ENCODE measurements at places on chromosomes 2 and 18.

- DNase-seq: no peak
These were observed 99.9 kb downstream of the USP34 start for GRCh38 chr2:61371027-61371426.

GRCh38 chr2:457792-458424, 170.0 kb upstream of the ALKAL2 start:
- no peak for DNase-seq

DNA sequence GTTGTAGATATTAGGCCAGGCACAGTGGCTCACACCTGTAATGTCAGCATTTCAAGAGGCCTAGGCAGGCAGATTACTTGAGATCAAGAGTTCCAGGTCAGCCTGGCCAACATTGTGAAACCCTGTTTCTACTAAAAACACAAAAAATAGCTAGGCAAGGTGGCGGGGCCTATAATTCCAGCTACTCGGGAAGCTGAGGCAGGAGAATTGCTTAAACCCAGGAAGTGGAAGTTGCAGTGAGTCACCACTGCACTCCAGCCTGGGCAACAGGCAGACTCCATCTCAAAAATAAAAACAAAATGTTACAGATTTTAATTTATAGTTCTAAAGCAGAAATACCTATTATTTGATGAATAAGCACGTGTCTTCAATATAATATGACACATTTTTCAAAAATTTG, 65.6 kb upstream of the UBXN4 start:
- DNase-seq: no peak

- DNase-seq: no peak
These were observed 122.6 kb upstream of the XPO1 start for GRCh38 chr2:61660511-61661388.

GRCh38 chr2:154698721-154699574, 453 bp downstream of the KCNJ3 start:
- DNase-seq: no peak

DNA sequence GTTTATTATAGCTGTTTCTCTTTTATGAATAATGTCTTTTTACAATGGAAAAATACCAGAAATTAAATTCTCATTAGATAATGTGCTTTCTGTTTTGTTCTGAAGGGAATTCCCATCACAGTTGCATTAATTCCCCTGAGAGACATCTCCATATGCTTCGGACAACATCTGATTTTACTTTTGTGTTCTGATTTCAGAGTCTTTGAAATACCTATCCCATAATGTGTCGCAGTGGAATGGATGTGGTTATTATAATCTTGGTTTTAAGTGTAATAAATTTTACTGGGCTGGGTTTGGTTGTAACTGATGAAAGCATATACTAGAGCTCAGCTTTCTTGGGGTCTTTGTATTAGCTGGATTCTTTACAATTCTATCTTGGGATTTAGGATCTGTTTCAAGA, 12.5 kb downstream of the SPTBN1 start:
- no peak for DNase-seq

DNA sequence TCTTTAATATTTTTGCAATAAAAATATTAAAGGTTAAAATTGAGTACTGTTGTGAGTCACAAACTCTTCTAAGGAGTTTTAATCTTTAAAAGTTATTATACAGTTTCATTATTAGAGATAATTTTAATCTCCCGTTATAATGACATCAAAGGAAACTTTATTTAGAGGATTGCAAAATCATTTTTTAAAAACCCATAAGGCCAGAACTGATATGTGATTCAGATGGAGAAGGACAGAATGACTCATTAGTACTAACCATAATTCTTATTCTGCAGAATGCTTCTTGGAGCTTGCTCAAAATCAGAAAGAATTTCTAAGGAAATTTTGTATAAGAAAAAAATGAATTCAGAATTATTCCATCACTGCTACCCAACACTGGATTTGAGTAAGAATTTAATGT, 12.5 kb upstream of the HNRNPLL start:
- no peak for DNase-seq

GRCh38 chr2:51722311-51722710, 690.4 kb upstream of the NRXN1 start:
- no peak for DNase-seq

DNA sequence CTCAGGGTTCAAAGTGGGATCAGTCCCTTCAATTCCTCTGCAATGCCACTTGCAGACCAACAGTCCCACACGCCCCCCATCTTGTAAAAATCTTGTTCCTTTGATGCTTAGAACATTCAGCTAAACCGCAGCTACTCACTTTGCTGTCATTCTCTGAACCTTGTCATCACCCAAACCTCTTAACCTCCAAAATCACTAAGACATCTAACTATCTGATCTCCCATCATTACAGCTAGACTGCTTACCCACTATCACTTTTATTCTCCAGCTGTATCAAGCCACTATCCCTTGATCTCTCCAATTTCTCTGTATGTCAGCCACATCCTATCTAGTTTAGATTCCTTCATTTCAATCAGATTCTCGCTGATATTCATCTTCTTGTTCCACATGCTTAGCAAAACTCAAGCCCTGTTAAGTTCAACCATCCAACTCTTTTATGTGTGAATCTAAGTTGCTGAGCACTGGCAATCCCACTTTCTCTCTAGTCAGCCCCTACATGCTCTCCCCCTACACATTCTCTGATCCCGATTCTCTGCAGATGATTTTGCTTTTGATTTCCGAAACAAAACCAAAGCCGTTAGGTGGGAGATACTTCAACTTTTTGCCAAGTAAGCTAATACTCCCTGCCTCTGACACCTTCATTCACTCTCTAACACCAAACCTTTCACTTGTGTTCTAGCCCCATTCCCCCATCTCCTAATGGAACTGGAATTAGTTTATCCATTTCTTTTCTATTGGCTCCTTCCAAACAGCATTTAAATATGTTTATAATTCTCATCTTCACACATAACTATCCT, 4.6 kb downstream of the GTF3C2 start:
- no peak for DNase-seq

DNA sequence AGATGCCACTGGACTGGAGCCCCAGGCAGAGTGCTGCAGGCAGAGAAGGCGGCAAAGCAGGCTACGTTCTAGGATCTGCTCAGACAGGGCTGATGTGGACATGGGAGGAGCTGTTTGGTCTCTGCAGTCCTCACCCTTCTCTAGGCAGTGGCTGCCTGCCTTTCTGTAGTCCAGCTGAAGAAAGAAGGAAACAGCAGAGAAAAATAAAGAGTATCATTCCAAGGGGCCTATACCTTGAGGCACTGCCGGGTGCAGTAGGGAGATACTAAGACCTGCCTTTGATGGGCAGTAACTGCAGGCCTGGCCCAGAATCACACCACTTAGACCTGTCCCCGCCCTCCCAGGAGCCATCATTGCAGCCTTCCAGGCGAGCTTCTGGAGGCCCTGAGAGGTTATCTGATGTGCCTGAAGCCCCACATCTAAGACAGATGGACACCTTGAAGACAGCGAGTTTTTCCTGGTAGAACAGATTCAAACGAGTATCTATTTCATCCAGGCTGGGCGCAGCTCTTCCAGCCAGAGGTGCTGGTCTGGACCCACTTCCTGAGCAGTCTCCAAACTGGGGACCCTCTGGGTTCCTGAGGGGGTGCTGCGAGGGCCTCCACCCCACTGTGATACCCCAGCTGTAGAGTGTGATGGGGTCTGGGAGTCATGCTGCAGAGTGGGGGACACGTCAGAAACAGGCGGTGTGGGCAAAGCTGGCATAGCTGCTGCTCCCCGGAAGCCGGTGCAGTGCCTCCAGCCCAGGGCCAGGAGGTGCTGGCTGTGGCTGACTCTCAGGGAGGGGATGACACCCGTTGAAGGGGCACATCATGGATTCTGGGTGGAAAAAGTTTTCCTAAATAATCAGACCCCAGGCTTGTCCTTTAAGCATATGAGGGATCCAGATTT, 87.3 kb upstream of the OTOS start:
- no peak for DNase-seq

GRCh38 chr2:120262150-120262549, 9.5 kb downstream of the RALB start:
- DNase-seq: no peak

DNA sequence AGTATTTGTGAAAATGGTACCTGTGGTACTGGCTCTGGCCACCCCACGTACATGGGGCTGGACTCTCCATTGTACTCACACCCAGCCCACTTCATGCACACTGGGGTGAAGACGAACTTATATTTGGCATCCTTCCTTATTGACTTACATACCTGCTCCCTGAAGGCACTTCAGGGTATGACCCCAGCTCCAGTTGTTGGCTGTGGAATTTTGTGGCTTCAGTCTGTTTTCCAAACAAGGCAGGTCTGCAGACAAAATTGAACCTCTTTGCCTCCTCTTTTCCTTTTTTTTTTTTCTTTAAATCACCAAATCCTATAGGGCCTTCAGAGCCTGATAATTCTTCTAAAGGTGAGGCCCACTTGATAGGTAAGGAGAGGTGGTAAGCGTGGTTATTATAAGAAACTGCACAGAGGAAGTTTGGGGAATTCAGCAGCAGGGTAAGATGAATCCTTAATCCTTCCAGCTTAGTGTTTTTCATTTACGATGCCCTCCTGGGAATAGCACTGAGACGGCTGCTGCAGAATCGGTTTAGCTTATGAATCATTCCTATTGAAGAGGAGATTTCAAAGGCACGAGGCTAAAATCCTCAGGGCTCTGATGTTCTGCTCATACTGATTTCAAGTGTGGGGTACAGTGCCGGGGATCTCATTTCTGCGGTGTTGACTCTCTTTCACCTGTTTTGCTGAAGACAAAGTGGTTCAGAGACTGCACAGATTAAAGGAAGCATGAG, 55.2 kb downstream of the KIF5C start:
- DNase-seq: no peak

- DNase-seq: no peak
These were observed 9.0 kb downstream of the SNORC start for GRCh38 chr2:232878855-232879617.

DNA sequence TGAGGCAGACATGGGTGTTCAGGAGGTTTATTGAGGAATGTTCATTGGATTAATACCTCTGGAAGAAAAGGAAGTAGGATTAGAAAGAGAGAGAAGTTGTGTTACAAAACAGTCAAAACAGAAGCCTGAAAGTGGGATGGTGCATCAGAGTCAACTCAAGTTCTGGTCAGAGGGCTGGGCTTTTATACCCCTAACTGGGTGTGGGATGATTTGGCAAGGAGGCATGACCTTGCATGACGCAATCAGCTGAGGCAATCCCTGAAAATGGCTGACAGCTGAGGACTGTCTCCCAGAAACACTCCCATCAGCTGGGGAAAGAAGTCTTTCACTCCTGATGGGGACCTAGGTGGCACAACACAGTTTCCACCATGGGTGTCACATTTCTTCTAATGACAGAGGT, 818.2 kb downstream of the SATB2 start:
- no peak for DNase-seq

- DNase-seq: no peak
These were observed 41.0 kb upstream of the GPR17 start for GRCh38 chr2:127604986-127605385.

- DNase-seq: no peak
These were observed 60.5 kb downstream of the BAZ2B start for GRCh38 chr2:159555651-159556392.

DNA sequence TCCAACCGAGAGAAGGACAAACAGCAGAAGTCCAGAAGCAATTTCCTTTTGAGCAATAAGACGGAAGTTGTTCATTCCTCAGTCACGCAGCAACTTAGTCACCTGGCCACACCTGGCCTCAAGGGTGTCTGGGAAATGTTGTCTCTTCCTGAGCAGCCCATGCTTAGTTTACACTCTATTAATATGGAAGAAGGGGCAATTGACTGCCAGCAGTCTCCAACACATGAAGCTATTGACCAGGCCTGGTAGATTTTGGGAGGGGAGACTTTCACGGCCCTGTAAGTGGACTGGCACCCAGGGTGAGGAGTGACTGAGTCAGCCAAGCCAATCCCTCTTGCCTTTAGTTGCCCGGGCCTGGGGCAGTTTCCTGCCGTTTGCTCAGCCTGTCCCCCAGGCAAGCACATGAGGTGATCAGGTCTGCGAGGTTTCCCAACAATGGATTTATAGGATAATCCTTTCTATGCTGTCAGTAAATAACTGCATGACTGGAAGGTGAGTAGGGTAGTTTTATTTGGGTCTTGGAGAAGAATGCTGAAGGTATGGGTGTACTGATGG, 43.8 kb upstream of the PPP4R1 start:
- DNase-seq: no peak

GRCh38 chr2:49033394-49034185, 120.7 kb downstream of the FSHR start:
- no peak for DNase-seq

GRCh38 chr2:43507137-43507536, 88.7 kb downstream of the THADA start:
- DNase-seq: no peak

- no peak for DNase-seq
These were observed 6.6 kb upstream of the ASAP2 start for GRCh38 chr2:9199716-9200632.

GRCh38 chr2:85353876-85354285, 447 bp downstream of the RETSAT start:
- DNase-seq: no peak

- DNase-seq: no peak
These were observed 127.4 kb downstream of the PLCL1 start for GRCh38 chr2:197931661-197932312.

- no peak for DNase-seq
These were observed 43.4 kb upstream of the ANKRD62 start for GRCh38 chr18:12049978-12050811.

GRCh38 chr2:214451516-214452275, 40.8 kb downstream of the VWC2L start:
- DNase-seq: no peak

DNA sequence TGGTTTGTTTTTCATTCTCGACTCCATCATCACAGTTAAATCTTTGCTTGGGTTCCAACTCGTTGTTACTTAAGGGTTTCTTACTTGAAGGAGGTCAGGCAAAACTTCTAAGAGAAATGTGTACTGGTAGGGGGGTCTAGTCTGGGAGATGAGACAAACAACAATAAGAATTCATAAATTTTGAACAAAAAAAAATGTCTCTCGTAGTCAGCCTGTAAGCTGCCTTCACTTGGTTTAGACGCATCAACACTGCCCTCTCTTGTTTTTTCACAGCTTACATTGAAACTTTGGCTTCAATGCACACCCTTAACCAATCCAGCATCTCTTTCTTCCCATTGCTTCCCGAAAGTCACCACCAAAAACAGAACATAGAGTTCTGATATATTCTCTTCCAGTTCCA, 576.4 kb upstream of the PIK3C3 start:
- no peak for DNase-seq

DNA sequence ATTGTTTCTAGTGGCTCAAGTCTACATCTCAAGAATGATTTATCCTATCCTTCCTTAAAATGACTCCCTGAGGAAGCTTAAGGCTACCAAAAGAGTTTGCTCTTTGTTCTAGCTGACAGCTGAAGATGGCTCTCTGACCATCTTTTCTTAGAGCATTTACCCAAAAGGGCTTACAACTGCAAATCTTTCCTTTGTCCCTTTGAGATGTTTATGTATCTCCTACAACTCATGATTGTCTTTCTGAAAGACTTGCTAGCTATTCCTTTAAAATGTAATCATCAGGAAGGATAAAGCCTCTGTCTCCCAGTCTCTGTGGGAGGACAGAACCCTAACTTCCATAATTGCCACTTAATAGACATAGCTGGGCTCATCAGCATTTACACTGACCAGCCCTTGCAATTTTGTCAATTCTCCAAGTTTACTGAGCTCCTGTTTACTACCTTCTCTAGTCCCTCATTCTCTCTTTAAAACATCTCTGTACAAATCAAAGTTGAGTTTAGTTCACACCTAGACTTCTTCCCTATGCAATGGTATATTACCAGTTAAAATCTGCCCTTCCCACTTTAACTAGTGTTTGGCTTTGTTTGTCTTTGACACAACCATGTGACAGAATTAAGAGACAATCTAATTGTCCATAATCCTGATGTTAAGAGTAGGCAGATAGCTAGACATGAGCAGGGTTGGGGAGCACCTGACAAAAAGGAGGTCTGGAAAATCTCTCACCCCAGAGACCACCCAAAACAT, 188.2 kb downstream of the PTH2R start:
- no peak for DNase-seq

- no peak for DNase-seq
These were observed 300.9 kb downstream of the ARHGAP15 start for GRCh38 chr2:143429932-143430679.
